Glutamatergic neuron (in vitro differentiated cells): ENCODE measurements at places on chromosomes 7 and 10. TPM values are rescaled to one million over a fixed set of nuclear protein-coding genes. Genes with fewer than 3 reads are reported as not detected.

Gene NME8
- not detected for total RNA-seq

Gene NPY4R
- total RNA-seq, result not detected

DNA sequence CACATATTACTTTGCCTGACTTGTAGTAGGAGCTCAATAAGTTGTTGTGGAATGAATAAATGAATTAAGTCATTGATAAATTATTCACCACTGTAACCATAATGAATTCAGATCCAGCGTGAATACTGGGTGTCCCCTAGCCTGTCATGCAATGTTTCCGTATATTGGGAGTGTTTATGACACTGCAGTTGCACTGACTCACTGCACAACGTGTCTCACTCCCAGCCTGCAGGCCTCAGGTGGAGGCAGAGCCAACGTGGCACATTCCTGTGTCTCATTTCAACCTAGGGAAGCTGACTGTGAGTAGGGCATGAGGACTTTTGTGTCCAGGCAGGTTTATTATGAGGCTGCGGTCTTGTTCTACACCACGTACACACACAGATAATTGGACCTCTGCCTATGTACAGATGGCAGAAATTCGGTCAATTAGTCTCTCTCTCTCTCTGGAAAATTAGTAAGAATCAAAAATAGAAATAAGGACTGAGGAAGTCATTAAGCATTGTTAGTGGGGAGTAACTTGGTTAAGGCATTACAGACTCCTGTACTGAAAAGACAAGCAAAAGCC, 299.1 kb upstream of the IGFBP3 start:
- DNase-seq, result no peak

GRCh38 chr10:3631701-3632330, 153.2 kb downstream of the KLF6 start:
- no peak for DNase-seq

- no peak for DNase-seq
These were observed 4.8 kb downstream of the LRRC18 start for GRCh38 chr10:48934672-48935501.

Gene POLL
- total RNA-seq, result 33.4 TPM

DNA sequence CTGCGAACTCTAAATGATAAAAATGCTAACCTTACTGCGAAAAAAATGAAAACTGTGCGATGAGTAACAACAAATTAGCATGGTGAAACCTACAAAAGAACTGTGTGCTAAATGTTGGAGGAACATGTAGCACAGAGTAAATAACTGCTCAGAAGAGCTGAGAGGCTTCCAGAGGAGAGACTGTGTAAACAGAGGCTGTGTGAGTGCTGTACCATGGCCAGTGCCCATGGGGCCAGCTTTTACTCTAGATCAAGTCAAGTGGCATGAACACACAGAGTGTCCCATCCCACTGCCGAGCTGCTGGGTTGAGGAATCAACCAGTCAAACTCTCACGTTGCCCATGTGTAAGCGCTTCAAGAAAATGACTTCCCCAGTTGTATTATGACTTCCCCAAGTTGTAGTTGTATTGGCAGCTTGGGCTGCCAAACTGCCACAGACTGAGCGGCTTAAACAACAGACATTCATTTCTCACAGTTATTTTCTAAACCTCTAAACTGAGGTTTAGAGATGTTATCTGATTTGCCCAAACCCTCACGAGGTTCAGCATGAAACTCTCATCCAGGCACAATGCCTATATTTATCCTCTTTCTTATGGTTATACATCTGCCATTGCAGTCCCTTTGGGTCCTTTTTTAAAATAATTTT, 270.7 kb downstream of the ABCA13 start:
- no peak for DNase-seq

Gene TRIM73
- 11.2 TPM for total RNA-seq

Gene HOXA1
- total RNA-seq, result not detected

DNA sequence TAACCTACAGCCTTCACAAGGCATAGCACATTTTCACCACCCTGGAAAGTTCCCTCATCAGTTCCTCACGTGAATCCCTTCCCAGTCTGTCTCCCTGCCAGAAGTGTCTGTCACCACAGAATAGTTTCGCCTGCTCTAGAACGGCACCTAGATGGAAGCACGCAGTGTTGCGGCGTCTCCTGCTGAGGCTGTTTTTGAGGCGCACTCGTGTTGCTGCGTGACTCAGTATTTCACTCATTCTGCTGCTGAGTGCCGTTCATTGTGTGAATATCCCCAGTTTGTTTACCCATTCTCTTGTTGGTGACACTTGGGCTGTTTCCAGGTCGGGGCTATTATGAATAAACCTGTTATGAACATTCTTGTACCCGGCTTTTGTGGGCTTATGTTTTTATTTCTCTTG, 12.8 kb downstream of the NOS3 start:
- DNase-seq, result no peak

GRCh38 chr7:132123773-132124172, 452.5 kb downstream of the PLXNA4 start:
- no peak for DNase-seq

- DNase-seq, result no peak
These were observed 34.7 kb downstream of the DDIT4 start for GRCh38 chr10:72308320-72308987.

Gene ZMYND11
- 26.6 TPM for total RNA-seq

- DNase-seq, result no peak
These were observed 337.5 kb downstream of the CXCL12 start for GRCh38 chr10:44047361-44047760.

- no peak for DNase-seq
These were observed 97.7 kb upstream of the EFCAB10 start for GRCh38 chr7:105678811-105679495.

GRCh38 chr7:40541336-40541735, 406.5 kb downstream of the SUGCT start:
- no peak for DNase-seq
